ENCODE measurements at places on chromosomes 5 and 9. TPM values are rescaled to one million over a fixed set of nuclear protein-coding genes. Genes with fewer than 3 reads are reported as not detected.

AQP3 gene
- 0.55 TPM for total RNA-seq

- no peak for DNase-seq
These were observed 16.1 kb downstream of the MEGF10 start for GRCh38 chr5:127306647-127307046.

GRCh38 chr5:64971990-64972389 lies 203.3 kb downstream of the CWC27 start:
- no peak for DNase-seq

- no peak for DNase-seq
These were observed 25.9 kb downstream of the BOD1 start for GRCh38 chr5:173590436-173591055.

DNA sequence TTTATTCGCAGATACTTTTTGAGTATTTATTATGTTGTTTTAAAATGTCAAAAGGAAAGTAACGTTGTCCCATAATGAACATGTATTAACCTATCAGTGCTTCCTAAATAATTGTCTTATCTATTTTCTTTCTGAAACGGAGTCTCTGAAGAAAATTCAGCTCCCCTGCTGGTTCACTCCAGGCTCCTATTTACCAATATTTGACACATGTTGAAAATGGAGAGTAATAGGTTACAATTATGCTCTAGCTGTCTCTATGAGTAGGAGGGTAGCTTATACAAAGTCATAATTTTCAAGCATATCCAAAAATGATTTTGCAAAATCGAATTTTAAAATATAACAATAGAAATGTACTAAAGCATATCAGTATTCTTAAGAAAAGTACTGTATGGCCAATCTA lies 844.1 kb downstream of the CDH18 start:
- DNase-seq = no peak
